ENCODE measurements at places on chromosomes 3 and 15.

DNA sequence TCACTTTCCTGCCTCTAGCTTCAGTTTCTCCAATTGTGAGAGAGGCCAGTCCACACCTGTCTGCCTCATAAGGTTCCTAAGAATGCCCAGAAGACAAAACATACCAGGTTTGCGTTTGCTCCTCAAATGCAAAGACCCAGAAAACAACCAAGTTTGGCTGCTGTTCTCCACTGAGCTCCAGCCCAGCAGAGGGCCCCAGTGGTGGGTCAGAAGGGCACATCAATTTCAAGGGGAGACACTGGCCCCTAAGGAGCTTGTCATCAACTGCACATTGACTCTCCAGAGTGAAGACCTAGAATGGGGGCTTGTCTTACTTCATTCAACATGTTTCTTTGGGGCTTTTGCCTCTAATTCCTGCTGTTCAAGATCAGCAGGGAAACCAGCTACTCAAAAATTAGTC lies 127.9 kb upstream of the SLC6A11 start:
- no peak for DNase-seq

GRCh38 chr3:46710671-46711295 lies 6.9 kb downstream of the PRSS50 start:
- DNase-seq, result no peak

DNA sequence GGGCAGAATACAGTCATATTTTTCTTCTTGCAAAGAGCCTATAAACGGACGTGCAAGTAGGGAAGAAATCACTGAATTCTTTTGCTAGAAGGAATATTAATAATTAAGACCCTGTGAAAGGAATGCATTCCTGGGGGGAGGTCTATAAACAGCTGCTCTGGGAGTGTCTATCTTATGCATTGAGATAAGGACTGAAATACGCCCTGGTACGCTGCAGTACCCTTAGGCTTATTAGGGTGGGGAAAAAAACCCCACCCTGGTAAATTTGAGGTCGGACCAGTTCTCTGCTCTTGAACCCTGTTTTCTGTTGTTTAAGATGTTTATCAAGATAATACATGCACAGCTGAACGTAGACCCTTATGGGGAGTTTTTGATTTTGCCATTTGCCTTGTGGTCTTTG lies 100.0 kb upstream of the KBTBD8 start:
- DNase-seq, result no peak

- no peak for DNase-seq
Measured at GRCh38 chr15:70345251-70346019, 247.7 kb upstream of the TLE3 start.

DNA sequence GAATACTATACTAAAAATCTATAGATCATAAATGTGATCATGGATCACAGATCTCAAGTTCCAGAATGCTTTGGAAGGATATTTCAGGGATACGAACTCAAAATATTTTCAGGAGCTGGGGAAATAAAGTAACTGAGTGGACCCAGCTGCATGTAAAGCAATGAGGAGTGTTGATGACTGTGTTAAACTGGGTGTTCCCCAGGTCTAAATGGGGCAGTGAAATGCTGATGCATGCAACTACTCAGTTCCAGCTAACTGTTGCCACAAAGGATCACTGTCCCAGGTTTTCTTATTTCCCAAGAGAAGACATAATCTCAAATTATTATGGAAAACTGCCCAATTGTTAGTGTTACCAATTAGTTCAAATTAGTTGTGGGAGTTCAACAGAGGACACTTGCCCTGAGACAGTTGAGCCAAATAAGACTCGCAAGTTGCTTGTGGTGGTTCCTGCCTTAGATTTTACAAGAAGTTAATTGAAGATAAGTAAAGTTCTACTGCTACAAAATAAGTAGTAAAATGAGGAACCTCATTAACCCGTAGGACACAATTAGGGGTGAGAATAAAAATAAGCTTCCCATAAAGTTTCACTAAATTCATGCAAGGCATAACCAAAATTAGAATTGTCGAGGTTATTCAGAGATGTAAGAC lies 66.3 kb upstream of the IL12A start:
- DNase-seq, result no peak

DNA sequence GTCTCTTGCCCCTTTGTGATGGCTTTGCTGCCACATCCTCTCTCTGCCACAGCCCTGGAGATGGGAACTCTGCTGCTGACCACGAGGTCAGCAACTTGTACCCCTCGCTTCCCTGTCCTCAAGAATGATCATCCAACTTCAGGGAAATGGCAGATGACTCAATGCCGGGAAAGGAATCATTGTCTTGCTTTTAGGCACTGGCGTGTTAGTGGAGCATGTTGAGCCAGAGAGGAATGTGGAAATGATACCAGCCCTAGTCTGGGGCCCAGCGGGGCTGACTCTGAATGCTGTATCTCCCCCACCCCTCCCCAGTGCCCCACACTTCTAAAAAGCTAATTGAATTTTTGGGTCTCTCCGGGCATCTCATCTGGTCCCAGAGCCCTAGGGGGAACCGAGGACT lies 184.9 kb upstream of the BHLHE40 start:
- no peak for DNase-seq

DNA sequence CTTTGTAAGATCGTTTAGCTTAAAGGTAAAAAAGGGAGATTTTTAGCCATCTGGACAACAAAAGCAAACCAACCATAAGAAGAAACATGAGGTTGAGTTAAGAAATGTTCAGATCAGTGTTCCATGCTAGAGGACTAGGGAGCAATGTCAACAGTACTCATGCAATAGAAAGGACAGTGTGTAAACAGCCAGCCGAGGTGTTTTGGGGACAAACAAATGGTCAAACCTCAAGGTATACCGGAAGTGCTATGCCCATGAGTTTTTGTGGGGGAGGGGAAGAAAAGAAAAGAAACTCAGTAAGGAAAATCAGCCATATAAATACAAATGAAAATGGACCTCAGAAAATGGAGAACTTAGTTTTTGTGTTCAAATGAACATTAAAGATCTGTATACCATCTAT lies 289.5 kb upstream of the GRM7 start:
- no peak for DNase-seq

- no peak for DNase-seq
Measured at GRCh38 chr3:59595830-59596229, 546.0 kb upstream of the CFAP20DC start.

DNA sequence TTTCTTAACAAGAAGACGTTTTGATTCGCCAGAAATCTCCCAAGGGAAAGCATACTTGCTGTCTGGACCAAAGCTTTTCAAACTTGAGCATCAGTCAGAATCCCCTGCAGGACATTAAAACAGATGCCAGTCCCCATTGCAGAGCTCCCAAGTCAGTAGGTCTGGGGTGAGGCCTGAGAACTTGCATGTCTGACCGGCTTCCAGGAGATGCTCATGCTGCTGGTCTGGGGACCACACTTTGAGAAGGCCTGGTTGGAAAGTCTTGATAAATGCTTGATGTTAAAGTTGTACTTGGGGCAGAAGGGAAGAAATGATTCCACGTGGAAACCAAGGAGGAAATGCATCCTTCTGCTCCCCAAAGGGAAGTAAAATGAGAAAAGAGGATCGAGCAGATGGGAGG lies 24.3 kb upstream of the CAV3 start:
- no peak for DNase-seq

DNA sequence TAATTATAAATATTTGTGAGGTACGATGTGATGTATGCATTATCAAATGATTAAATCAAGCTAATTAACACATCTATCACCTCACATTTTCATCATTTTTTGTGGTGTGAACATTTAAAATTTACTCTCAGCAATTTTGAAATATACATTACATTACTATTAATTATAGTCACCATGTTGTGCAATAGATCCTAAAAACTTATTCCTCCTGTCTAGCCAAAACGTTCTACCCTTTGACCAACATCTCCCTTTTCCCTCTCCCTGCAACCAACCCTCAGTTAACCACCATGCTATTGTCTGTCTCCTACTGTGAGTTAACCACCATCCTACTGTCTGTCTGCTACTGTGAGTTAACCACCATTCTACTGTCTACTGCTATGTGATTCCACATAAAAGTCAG lies 20.7 kb upstream of the SLMAP start:
- DNase-seq, result no peak

- DNase-seq, result no peak
Measured at GRCh38 chr3:10223676-10224639, 24.3 kb upstream of the TATDN2 start.

GRCh38 chr15:68586274-68586961 lies 7.6 kb downstream of the CORO2B start:
- DNase-seq, result no peak

DNA sequence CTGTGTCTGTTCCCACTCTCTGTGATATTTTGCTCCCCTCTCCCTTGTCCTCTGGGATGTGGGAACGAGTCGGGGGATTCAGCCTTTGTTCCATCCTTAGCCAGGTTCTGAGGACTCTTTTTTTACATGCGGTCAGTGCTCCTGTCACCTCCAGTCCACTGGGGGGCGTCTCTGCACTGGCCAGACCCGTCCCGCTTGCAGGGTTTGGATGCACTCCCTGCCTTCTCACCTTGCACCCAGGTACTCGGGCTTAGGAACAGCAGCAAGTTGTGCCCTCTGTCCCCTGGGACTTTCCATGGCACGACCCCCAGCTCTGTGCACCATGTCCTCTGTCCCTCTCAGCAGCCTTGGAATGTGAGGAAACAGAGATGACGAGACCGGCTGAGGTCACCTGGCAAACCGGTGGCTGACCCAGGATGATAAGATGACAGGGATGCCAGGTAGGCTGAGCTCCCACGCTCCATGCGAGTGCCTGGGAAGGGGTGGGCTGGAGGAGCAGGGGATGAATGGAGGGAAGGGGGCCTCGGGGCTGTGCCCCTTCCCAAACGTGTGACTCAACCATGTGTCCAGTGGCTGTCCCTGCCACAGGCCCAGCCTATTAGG lies 27.3 kb upstream of the FGD5 start:
- DNase-seq, result no peak

DNA sequence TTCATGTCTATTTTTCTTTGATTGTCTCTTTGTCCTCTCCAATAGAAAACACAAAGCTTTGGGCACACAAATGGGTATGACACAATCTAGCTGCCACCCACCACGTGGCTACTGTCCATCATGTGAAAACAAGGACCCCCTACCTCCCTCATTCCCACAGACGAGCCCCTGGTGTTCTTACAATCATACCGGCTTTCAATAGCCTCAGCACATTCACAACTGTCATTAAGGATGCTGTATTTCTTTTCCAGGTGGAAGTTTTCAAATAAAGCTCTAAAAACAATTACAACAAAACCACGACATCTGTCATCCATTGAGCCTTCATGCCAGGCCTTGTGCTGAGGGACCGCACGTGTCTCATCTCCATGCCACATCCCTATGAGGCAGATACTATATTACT lies 552.6 kb upstream of the ADAMTS9 start:
- DNase-seq, result no peak

DNA sequence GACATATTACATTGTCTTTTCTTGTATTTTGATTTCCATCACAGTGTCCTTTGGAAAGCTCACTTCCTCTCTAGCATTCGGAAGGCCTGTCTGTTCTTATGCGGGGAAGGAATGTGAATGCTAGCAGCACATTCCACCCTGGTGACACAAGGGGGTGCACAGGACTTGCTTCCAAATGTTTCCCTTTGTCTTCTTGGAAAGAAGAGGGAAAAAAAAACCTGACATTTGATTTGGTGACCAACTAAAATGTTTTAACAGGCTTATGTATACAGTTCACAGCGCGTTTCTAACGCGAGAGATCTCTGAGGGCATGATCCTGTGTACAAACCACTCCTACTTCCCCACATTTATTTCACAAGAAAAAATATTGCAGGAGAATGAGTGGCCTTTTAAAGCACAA lies 107.6 kb upstream of the FXR1 start:
- peak; percentile 46 for DNase-seq

- no peak for DNase-seq
Measured at GRCh38 chr3:131174752-131175151, 148.1 kb downstream of the NEK11 start.

GRCh38 chr3:129829640-129830039 lies 63.9 kb downstream of the TMCC1 start:
- DNase-seq, result peak; percentile 81

Measured in midbrain (tissue), 1 donor.